ENCODE measurements at places on chromosomes 1 and 21.

DNA sequence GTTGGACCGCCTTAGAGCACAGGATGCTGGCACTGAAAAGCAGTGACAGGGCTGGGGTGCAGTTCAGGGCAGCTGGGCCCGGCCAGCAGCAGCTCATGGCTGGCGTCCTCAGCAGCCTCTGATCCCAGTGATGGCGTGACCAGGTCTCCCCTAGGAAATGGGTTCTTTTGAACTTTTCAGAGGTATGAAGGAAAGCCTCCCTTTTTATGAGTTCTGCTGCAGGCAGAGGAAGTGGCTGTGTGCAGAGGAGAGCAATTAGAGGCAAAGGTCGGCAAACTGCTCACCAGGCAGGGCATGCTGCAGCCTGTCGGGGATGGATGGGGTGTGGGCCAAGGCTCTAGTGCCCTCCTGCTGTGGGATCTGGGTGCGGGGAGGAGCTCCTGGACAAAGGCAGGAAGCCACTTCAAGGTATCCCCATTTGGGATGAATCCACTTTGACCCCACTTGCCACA, 45.6 kb upstream of the RAB4A start:
- no peak for DNase-seq
- H3K36me3 ChIP-seq = no peaks in the 10 kb centered on the region
- peaks cover 13% of the 10 kb centered on the region for H3K4me1 ChIP-seq
- H3K27me3 ChIP-seq = no peaks in the 10 kb centered on the region
- H3K27ac ChIP-seq = no peak overlapping the region

- H3K36me3 ChIP-seq = no peaks in the 10 kb centered on the region
- DNase-seq = no peak
- no peak overlapping the region for H3K27ac ChIP-seq
- no peaks in the 10 kb centered on the region for H3K4me1 ChIP-seq
- H3K4me3 ChIP-seq = no peak overlapping the region
- H3K27me3 ChIP-seq = no peaks in the 10 kb centered on the region
These were observed 34.6 kb upstream of the LHX8 start for GRCh38 chr1:75099581-75099980.

DNA sequence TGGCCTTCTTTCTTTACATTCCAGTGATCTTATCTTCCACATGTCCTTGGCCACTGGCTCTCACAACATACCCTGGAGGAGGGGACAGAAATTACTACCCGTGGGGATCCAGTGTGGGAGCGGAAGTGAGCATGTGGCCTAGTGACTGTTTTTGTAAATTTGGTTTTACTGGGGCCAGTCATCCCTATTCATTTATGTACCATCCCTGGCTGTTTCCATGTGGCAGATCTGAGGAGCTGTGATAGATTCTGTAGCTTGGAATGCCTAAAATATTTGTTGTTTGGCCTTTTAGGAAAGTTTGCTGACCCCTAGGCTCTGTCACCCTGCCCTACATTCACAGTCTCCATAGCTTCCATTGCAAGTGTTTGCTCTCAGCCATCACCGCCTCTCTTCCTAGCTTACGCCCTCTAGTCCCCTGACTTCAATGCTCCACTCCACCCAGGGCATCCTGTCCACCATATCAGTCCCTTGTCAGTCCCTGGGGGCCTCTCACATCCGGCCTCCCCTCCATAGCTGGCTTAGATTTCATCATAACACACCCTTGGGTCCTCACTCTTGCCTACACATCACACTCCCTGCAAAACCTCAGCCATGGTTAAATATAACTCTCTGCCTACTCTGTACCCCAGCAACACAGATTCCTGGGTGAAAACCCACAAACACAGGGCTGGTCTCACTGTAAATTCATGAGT, 25.8 kb downstream of the DHCR24 start:
- H3K36me3 ChIP-seq = no peaks in the 10 kb centered on the region
- no peaks in the 10 kb centered on the region for H3K4me1 ChIP-seq
- H3K4me3 ChIP-seq = no peak overlapping the region
- H3K27me3 ChIP-seq = no peaks in the 10 kb centered on the region
- no peak for DNase-seq

DNA sequence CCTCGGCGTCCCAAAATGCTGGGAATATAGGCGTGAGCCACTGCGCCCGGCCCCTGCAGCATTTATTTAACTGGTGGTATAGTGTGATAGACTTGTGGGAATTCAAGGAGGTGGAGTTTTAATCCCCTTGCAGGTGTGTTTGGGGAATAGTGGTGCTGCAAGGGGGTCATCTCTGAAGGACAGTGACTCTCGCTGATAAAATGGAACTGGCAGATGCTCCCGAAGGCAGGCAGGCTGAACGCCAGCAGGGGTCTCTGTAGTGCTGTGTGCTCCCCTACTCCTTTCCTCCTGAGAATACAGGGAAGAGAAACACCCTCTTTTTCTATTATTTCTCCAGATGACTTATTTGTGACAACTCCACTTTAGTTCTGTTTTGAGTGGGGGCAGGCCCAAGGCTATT, 4.0 kb downstream of the OSCP1 start:
- no peaks in the 10 kb centered on the region for H3K36me3 ChIP-seq
- no peak overlapping the region for H3K27ac ChIP-seq
- DNase-seq = no peak

GRCh38 chr1:18397641-18398040, 83.1 kb upstream of the KLHDC7A start:
- no peak overlapping the region for H3K27ac ChIP-seq
- H3K4me1 ChIP-seq = no peaks in the 10 kb centered on the region
- DNase-seq = no peak
- H3K36me3 ChIP-seq = no peaks in the 10 kb centered on the region
- no peak overlapping the region for H3K4me3 ChIP-seq
- no peaks in the 10 kb centered on the region for H3K27me3 ChIP-seq

- no peak overlapping the region for H3K27ac ChIP-seq
- H3K4me3 ChIP-seq = no peak overlapping the region
- no peaks in the 10 kb centered on the region for H3K36me3 ChIP-seq
- no peaks in the 10 kb centered on the region for H3K27me3 ChIP-seq
- DNase-seq = no peak
These were observed 488.0 kb upstream of the PLXNA2 start for GRCh38 chr1:208731981-208732821.

DNA sequence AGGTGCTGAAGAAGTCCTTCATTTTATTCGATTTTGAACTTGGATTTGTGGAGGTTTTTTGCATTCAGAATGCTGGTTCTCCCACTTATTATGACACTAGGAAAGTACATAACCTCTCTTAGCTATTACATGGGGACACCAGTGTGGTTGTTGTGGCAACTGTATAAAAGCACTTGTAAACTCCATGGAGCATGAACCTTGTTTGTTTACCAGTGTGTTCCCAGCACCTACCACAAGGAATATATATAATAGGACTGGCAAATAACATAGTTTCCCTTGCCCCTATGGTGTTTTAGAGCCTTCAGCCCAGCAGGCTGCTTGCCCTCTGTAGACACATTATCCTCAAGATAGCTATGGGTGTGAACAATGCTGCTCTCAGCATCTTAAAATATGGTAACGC, 43.1 kb downstream of the RASSF5 start:
- no peak overlapping the region for H3K27ac ChIP-seq
- peaks cover 53% of the 10 kb centered on the region for H3K4me1 ChIP-seq
- H3K36me3 ChIP-seq = no peaks in the 10 kb centered on the region
- no peaks in the 10 kb centered on the region for H3K27me3 ChIP-seq
- DNase-seq = no peak

DNA sequence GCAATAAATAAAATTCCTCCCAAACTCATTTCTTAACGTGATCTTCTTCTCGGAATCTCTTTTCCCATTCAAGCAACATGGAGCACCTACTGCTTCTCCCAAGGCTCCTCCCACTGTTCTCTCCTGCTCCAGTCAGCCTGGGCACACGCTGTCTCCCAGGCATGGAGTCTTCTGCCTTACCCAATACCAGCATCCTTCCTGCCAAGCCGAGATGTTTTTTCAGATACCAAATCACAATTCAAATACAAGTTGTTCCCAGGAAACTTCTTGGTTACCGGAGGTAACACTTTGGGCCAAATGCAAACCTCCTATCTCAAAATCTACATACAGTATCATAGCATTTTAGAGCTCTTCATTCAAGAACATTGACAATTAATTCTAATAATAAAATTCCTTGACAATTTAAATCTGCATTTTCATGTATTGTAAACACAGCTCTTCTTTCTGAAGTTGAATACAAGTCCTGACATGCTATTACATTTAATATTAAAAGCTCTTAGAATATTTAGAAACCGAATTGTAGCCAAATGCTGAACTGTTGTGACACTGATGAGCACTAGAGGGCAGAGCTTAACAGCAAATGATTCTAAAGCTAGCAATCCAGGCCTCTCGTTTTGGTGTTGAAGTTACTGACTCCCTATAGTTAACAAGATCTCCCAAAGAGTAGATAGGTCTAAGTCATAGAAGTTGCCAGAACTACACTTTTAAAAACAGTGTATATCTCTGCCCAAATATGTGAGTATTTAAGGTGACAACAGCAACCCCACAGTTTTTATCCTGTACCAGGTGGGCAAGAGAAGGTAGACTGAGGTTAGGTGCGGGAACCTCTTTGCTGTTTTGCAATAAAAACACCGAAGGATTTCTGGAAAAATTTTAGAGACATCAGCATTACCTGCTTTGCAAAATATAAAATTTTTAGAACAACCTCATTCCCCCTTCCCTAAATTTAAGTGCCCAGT, 52.3 kb downstream of the BCAR3 start:
- H3K27me3 ChIP-seq = no peaks in the 10 kb centered on the region
- no peak overlapping the region for H3K27ac ChIP-seq
- H3K36me3 ChIP-seq = no peaks in the 10 kb centered on the region
- peak; percentile 18 for DNase-seq
- no peaks in the 10 kb centered on the region for H3K4me1 ChIP-seq
- H3K4me3 ChIP-seq = no peak overlapping the region

- peak overlapping the region; percentile 39 for H3K27ac ChIP-seq
- peaks cover 68% of the 10 kb centered on the region for H3K4me1 ChIP-seq
- no peaks in the 10 kb centered on the region for H3K27me3 ChIP-seq
- H3K36me3 ChIP-seq = no peaks in the 10 kb centered on the region
- no peak for DNase-seq
- H3K4me3 ChIP-seq = peak overlapping the region; percentile 35
These were observed 258.9 kb upstream of the SGIP1 start for GRCh38 chr1:66275083-66275482.

DNA sequence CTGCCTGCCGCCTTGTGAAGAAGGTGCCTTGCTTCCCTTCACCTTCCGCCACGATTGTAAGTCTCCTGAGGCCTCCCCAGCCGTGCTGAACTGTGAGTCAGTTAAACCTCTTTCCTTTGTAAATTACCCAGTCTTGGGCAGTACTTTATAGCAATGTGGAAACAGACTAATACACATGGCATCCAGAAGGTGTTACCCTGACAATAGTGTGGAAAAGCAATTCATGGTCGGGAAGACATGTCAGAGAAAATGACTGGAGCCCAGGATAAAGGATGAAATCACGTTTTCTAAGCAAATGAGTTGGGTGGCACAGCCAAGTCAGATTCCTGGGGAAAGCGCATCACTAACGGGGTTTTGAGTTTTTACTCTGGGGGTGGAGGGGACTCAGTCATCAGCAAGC, 76.4 kb downstream of the HLCS start:
- H3K4me3 ChIP-seq = no peak overlapping the region
- no peak for DNase-seq

DNA sequence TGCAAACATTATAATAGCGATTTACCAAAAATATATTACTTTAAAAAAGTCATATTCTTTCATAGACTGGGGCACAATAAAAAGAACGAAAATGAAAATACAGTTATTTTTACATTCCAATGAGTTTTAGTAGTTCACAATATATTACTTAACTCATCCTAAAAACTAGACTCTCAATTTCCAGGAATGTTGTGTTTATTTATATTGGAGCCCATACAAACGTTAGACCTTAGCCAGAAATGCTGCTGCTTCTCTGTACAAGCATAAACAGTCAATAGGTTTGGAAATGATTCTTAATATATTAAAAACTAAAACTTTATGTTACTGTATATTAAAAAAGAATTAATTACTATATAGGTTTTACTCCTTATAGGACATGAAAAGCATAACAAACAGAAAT, 302.3 kb downstream of the BRINP3 start:
- no peaks in the 10 kb centered on the region for H3K36me3 ChIP-seq
- H3K4me1 ChIP-seq = no peaks in the 10 kb centered on the region
- no peak overlapping the region for H3K4me3 ChIP-seq
- DNase-seq = no peak

DNA sequence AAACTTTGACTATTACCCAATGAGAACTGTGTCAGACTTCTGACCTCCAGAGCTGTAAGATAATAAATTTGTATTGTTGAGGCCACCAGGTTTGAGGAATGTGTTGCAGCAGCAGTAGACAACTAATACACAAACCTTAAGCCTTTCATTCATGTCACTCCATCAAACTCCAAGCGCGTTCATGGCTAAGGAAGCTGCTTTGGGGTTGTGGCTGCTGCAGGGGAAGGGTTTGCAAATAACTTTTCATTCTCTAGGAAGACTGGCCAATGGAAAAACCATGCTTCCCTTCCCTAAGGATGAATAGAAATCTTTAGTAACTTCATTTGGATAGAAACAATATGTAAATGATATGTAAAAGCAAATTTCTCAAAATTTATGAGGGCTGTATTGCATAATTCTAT, 170.4 kb downstream of the RHOU start:
- no peak for DNase-seq
- H3K4me3 ChIP-seq = no peak overlapping the region
- no peak overlapping the region for H3K27ac ChIP-seq
- H3K4me1 ChIP-seq = no peaks in the 10 kb centered on the region
- no peaks in the 10 kb centered on the region for H3K36me3 ChIP-seq
- no peaks in the 10 kb centered on the region for H3K27me3 ChIP-seq

- no peaks in the 10 kb centered on the region for H3K4me1 ChIP-seq
- DNase-seq = no peak
- H3K27me3 ChIP-seq = no peaks in the 10 kb centered on the region
- H3K36me3 ChIP-seq = no peaks in the 10 kb centered on the region
- no peak overlapping the region for H3K4me3 ChIP-seq
These were observed 392.4 kb downstream of the KCNH1 start for GRCh38 chr1:210741564-210741963.

- H3K4me3 ChIP-seq = no peak overlapping the region
- no peak overlapping the region for H3K27ac ChIP-seq
- no peak for DNase-seq
- H3K4me1 ChIP-seq = no peaks in the 10 kb centered on the region
These were observed 14.3 kb downstream of the XPR1 start for GRCh38 chr1:180646093-180646492.

GRCh38 chr1:36796106-36796590, 238.2 kb downstream of the GRIK3 start:
- no peaks in the 10 kb centered on the region for H3K36me3 ChIP-seq
- H3K27ac ChIP-seq = no peak overlapping the region
- no peak for DNase-seq
- no peak overlapping the region for H3K4me3 ChIP-seq
- H3K27me3 ChIP-seq = no peaks in the 10 kb centered on the region

DNA sequence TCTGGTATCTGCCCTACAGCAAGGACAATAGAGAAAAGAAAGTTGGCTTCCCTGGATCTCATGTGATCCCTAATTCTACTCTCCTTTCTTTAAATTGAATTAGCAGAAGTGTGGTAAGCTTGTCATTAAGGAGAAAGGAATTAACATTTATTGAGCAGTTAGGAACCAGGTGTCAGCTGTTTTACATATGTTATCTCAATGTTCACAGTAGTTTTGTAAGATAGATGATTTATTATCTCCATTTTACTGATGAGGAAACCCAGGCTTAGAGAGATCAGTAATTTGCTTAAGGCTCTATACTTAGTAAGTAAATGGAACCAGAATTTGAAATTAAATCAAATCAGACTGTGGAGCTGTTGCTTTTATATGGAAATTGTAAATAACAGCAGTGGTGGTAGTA, 8.0 kb downstream of the XPR1 start:
- DNase-seq = no peak
- H3K4me1 ChIP-seq = peaks cover 5% of the 10 kb centered on the region
- no peak overlapping the region for H3K4me3 ChIP-seq
- H3K27me3 ChIP-seq = no peaks in the 10 kb centered on the region

Measured in CD8-positive, alpha-beta memory T cell (primary cell).